ENCODE measurements at places on chromosomes 2 and 18.

- DNase-seq: no peak
- H3K27me3 ChIP-seq: no peaks in the 10 kb centered on the region
- H3K27ac ChIP-seq: no peak overlapping the region
- peaks cover 81% of the 10 kb centered on the region for H3K36me3 ChIP-seq
- no peaks in the 10 kb centered on the region for H3K4me1 ChIP-seq
These were observed 42.0 kb downstream of the ANO7 start for GRCh38 chr2:241230435-241230834.

GRCh38 chr2:121187982-121188411, 97.0 kb downstream of the TFCP2L1 start:
- H3K27me3 ChIP-seq: no peaks in the 10 kb centered on the region
- no peak overlapping the region for H3K27ac ChIP-seq
- DNase-seq: no peak
- no peak overlapping the region for H3K4me3 ChIP-seq
- no peaks in the 10 kb centered on the region for H3K4me1 ChIP-seq
- no peaks in the 10 kb centered on the region for H3K36me3 ChIP-seq

GRCh38 chr2:191854382-191855372, 7.8 kb upstream of the CAVIN2 start:
- no peaks in the 10 kb centered on the region for H3K27me3 ChIP-seq
- no peak overlapping the region for H3K4me3 ChIP-seq
- H3K27ac ChIP-seq: no peak overlapping the region
- no peaks in the 10 kb centered on the region for H3K36me3 ChIP-seq
- no peaks in the 10 kb centered on the region for H3K4me1 ChIP-seq

GRCh38 chr2:236287656-236288055, 23.4 kb upstream of the ASB18 start:
- no peaks in the 10 kb centered on the region for H3K36me3 ChIP-seq
- no peak for DNase-seq
- H3K27ac ChIP-seq: no peak overlapping the region
- no peaks in the 10 kb centered on the region for H3K27me3 ChIP-seq

DNA sequence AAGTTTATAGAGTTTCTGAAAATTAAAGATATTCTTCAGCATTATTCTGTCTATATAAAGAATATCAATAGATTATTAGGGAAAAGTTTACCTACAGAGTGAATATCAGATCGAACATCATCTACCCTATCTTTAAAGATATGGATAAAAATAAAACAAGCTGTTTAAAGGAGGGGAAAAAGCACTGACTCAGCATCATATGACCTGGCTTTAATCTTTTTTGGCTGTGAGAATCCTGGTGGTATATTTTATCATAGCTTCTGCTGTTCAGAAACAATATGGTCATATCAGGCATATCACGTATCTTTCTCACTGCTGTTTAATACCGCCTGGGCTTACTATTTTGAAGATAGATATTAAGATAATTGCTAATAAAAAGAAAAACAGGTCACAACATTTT, 80.2 kb downstream of the NEB start:
- H3K27me3 ChIP-seq: no peaks in the 10 kb centered on the region
- H3K36me3 ChIP-seq: no peaks in the 10 kb centered on the region
- H3K4me1 ChIP-seq: no peaks in the 10 kb centered on the region

DNA sequence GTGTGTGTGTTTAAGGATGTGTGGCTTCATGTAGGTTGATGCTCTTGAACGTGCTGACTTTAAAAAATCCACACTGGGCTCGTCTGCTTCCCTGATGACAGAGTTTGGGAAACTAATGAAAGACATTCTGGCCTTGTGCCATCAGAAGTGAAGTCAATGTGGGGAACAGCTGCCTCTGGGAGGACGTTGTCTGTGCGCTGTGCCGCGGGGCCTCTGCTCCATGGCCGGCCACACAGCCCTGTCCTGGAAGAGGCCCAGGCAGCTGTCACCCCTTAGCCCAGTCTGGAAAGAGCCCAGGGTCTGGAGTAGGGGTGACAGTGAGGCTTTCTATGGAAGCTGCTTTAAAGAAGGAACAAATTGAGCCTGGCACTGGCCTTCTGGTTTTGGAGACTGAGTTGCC, 155.8 kb downstream of the SH3RF3 start:
- no peak overlapping the region for H3K4me3 ChIP-seq
- no peaks in the 10 kb centered on the region for H3K36me3 ChIP-seq
- peaks cover 2% of the 10 kb centered on the region for H3K27me3 ChIP-seq
- DNase-seq: no peak
- peak overlapping the region; percentile 25 for H3K27ac ChIP-seq

All from thymus (tissue), 14 donors.